Activated CD4-positive, alpha-beta T cell treated with anti-CD3 and anti-CD28 coated beads for 4 hours (primary cell): ENCODE measurements at places on chromosomes 1 and 21.
A peak's percentile ranks its signal among the peaks of the same experiment; 100 is the strongest.

DNA sequence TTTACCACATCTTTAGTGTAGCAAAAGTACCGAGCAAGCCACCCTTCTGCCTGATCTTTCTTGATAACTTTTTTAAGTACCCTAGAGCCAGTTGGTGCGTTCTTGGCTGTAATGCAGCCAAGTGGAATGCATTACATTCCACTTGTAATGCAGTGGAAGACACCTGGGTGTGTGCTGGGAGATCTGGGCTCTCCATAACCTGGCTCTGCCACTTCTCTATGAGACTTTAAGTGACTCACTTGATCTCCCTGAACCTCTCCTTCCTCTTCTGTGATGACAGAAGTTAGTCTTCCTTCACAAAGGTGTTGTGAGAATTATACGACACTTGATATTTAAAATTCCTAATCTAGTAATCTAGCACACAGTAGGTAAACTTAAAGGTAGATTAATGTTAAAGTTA is 35.3 kb upstream of the NFIA start:
- DNase-seq, result no peak

- no peak for DNase-seq
Observed at GRCh38 chr1:11174261-11174942, 14.8 kb upstream of the ANGPTL7 start.

- no peak for DNase-seq
Observed at GRCh38 chr1:27650539-27651175, 15.7 kb upstream of the FGR start.

DNA sequence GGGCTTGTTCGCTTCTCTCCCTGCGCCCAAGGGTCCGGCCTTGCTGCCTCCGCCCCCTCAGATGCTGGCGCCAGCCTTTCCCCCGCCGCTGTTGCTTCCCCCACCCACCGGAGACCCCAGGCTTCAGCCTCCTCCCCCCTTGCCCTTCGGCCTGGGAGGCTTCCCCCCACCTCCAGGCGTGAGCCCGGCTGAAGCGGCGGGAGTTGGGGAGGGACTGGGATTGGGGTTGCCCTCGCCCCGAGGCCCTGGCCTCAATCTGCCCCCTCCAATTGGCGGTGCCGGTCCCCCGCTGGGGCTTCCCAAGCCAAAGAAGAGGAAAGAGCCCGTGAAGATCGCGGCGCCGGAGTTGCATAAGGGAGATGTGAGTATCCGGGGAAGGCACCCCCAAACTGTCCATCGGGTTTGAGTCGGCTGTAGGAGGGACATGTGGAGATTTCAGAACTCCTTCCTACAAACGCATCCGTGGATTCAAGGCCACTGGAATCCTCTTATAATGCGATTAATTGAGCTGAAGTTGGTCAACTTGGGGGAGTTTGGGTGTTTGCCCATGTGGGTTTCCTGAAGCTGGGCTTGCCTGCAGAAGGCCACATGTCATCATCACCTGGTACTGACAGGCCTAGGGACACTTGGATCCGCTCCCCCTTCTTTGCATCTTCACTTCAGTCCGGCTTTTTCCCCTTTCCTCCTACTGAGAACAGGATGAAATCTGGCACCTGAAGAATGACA is 707 bp downstream of the PRCC start:
- DNase-seq, result peak; percentile 45

DNA sequence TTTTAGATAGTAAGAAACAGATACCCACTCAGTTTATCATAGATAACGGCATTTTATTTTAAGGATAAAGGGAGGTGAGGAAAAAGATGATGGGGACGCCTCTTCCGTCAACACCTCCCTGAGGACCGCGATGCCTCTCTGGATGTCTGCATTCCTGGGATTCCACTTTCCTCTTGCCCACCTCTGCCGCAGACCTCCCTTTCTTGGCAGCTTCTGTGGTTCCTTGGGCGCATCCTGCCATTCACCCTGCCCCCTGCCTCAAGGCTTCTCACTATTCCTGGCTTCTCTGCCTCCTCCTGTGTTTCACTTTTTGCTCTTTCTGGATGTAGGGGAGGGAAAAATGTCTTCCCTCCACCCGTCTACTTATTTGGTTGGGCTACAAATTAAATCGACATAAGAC is 19.9 kb downstream of the HUNK start:
- no peak for DNase-seq

DNA sequence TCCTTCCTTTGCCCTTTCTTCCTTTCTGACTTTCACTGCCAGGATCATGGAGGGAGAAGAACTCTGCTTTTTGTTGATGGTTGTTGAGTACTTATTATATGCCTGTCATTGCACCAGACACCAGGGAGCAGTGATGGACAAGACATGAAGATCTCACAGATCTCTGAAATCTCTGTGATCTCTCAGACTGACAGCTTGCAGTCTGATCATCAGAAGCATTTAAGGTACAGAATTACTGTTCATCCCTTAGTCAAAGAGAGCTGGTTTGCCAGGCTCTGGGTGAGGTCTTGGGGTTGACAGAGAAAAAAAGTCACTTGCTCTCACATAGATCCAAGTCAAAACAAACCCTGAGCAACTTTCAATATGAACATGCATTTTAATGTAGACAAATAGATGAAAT is 299.5 kb upstream of the FMN2 start:
- no peak for DNase-seq

DNA sequence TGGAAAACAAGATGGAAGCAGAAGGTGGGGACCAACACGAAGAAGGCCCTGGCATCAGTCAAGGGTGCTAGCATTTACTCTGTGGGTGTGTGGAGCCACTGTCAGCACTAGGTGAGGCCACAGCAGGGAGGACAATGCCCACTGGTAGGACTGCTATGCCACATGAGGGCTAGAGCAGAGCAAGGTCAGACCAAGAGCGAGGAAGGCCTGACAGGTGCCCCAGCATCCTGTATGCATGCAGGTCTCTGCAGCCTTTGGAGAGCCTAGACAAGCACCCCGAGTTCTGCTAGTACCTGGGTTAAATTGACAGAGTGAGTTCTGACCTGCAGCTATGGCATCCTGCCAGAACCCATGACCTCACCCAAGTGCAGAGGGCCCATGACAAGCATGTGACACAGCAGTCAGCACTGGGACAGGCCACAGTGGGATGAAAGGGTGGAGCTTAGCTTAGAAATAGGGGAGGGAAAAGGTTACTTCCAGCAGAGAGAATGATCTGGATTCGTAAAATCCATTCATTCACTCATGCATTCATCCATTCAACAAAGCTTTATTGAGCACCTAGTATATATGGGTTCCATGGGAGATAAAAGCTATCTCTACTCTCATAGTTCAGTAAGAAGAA is 9.0 kb upstream of the CSF1 start:
- peak; percentile 25 for DNase-seq
